ENCODE measurements at places on chromosomes 4 and X. TPM values are rescaled to one million over a fixed set of nuclear protein-coding genes. Genes with fewer than 3 reads are reported as not detected.

Gene VCX3A
- total RNA-seq: 0.26 TPM

Gene COL4A6
- total RNA-seq: 26.8 TPM

Gene C4orf50
- 0.11 TPM for total RNA-seq

Gene PIN4
- 28.8 TPM for total RNA-seq

Gene F8A1
- total RNA-seq: 8.4 TPM

Gene CRMP1
- total RNA-seq: 106 TPM

Gene PARM1
- total RNA-seq: 2.5 TPM

Gene SLC6A8
- total RNA-seq: 40.2 TPM

Gene SLC4A4
- 0.55 TPM for total RNA-seq

Gene CSAG3
- not detected for total RNA-seq

Gene GPR50
- 0.55 TPM for total RNA-seq

Gene FAM120C
- 12.4 TPM for total RNA-seq

All from H7 (cell line).